ENCODE measurements at places on chromosomes 1 and 21.
A peak's percentile ranks its signal among the peaks of the same experiment; 100 is the strongest.

DNA sequence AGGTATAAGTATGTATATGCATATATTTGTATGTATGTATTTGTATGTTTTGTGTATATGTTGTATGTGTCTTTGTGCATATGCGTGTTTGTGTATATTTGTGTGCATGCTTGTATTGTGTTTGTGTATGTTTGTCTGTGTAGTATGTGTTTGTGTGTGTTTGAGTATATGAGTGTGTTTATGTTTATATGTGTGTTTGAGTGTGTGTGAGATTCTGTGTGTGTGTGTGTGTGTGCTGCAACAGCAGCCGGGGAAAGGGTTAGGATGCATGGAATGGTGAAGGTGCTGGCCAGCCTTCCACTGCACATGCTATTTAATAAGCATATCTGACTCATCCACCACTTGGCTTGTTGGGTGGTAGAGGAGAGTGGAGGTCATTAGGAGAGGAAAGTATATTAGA lies 46.6 kb upstream of the RAB4A start:
- DNase-seq, result no peak

GRCh38 chr21:33869873-33870272 lies 45.7 kb downstream of the ATP5PO start:
- DNase-seq, result no peak

DNA sequence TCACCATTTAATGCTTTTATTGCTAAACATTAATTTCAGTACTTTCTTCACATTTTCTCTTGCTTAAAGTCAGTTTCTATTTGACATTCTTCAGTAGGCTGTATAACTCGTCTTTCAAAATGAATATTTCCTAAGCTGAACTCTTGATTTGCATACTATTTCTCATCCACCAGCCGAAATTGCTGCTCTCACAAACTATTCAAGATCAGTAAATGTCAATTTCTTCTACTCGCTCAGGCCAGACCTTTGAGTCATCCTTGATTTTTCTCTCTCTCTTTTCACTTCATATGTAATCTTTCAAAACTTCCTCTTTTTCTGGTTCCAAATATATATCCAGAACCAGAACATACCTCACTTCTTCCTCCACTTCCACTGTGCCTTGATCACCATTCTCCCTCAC lies 990.0 kb downstream of the KCNT2 start:
- peak; percentile 8 for DNase-seq

- no peak for DNase-seq
Measured at GRCh38 chr1:15510611-15511405, 13.2 kb downstream of the CASP9 start.

GRCh38 chr1:56561227-56562019 lies 17.9 kb downstream of the PLPP3 start:
- DNase-seq, result no peak

Measured in activated CD4-positive, alpha-beta T cell treated with anti-CD3 and anti-CD28 coated beads, Interleukin-2, amount 50 U/mL, for 16 hours (primary cell).